Stimulated activated CD8-positive, alpha-beta memory T cell treated with anti-CD3 and anti-CD28 coated beads, Interleukin-12 subunit alpha, Interleukin-12 subunit beta, amount 100 ng/mL, for 4 hours (primary cell): ENCODE measurements at places on chromosomes 11 and 22.

DNA sequence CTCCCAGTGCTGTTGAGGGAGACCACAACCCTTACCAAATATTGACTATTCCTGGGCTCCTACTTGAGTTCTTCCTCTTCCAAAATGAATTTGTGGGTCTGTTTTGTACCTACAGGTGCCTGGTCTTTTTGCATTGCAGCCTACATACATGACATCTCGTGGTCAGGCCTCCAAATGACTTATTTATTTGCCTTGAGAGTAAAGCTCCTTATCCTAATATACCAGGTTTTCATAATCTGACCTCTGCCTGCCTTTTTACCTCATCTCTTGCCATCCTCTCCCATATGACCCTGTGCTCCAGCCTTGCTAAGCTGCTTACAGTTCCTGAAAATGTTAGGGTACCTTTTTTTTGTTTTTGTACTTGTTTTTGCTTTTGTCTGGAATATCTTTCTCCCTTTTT lies 130.4 kb downstream of the UVRAG start:
- no peak for DNase-seq

GRCh38 chr11:92225125-92225567 lies 528 bp downstream of the FAT3 start:
- no peak for DNase-seq

- no peak for DNase-seq
Observed at GRCh38 chr11:113681711-113682413, 24.2 kb downstream of the TMPRSS5 start.

- DNase-seq, result no peak
Observed at GRCh38 chr11:106400949-106401570, 323.6 kb downstream of the AASDHPPT start.

DNA sequence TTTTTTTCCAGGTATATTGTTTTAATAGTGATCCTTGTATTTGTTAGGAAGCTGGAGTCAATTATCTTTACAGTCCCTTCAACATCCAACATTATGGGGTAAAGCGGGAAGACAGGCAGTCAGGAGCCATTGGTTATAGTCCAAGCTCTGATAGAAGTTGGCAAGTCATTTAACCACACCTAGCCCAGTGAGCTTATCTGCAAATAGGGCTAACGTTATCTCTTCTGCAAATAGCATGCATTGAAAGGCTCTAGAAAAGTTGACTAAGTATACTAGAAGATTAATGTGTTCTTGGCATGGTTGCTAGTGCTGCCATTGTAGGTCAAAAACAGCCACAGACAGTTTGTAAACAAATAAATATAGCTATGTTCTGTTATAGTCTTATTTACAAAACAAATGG lies 520.7 kb downstream of the OPCML start:
- DNase-seq, result no peak

GRCh38 chr22:16922706-16923105 lies 85.3 kb downstream of the GAB4 start:
- DNase-seq, result no peak

DNA sequence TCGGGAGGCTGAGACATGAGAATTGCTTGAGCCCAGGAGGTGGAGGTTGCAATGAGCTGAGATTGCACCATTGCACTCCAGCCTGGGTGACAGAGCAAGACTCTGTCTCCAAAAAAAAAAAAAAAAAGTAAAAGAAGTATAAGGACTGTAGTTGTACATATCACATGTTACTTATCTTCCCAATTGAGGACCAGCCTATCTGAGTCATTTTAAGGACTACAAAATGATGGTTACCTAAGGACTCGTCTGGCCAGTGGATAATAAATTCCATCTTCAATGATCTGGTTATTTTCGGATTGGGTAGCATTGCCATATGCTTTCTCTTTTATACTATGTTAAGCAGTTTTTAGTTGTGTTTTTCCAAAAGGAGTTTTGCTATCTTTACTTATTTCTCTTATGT lies 55.3 kb downstream of the PPFIA1 start:
- no peak for DNase-seq

GRCh38 chr11:68977781-68978625 lies 2.8 kb downstream of the MRGPRD start:
- DNase-seq, result no peak

DNA sequence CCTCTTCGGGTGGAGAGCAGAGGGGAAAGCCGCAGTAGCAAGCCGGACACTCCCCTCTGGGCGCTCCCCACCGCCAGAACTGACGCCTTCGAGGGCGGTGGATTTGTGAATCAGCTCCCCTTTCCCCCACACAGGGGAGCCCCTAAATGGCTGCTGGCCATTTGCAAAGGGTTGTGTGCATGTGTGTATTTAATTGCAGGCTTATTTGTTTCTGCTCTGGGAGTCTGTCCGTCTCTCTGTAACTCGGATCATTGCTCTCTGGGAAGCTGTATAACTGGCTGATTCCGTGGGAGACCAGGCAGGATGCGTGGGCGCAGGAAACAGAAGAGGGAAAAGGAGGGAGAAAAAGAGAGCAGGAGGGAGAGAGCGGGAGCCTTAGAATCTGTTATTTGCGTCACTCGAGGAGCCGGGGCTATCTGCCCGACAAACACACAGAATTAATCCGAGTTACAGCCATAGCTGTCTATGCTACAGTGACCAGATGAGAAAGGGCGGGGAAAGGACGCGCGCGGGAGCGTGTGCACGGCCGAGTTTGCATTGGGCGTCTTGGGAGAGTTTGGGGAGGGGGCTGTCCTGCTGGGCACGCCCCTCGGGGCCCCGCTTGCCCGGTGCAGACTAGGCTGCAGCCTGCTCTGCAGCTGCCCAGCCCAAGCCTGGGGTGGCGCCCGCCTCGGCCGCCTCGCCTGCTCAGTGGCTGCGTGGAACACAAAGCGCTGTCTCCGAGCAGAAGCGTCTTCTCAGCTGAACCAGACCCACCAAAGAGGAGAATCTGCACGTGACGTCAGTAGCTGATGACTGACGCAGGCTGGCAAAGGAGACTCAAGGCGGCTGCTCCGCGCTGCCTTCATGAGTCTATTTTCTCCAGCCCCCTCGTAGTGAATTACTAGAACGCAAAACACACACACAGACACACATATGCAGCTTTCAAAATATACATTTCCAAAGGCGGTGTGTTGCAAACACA lies 105.3 kb upstream of the HSD17B12 start:
- no peak for DNase-seq

DNA sequence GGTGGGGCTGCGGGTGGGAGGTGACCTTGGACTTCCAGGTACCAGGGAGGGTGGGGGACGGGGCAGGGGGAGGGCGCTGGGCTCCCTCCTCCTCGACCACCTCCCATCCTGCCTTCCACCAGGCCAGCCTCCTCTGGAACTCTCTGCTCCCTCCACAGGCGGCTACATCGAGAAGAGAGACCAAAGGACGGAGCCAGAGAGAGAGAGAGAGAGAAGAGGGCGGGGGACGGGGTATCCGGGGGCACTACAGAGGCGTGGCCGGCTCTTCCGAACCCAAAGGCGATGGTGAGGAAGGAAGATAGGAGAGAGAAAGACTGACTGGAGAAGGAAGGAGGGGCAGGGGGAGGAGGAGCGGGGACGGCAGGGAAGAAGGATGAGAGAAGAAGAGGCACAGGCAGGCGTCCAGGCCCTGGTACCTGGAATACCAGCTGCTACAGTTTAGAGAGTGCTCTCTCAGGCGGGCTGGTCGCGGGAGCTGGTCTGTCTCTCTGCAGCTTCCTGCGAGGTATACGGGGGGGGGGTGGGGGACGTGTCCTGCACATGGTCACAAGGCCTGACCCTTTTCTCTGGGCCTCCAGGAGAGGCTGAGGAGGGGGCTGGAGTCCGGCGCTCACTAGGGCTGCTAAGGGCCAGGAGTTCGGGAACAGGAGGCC lies 38.0 kb downstream of the IGSF9B start:
- no peak for DNase-seq

DNA sequence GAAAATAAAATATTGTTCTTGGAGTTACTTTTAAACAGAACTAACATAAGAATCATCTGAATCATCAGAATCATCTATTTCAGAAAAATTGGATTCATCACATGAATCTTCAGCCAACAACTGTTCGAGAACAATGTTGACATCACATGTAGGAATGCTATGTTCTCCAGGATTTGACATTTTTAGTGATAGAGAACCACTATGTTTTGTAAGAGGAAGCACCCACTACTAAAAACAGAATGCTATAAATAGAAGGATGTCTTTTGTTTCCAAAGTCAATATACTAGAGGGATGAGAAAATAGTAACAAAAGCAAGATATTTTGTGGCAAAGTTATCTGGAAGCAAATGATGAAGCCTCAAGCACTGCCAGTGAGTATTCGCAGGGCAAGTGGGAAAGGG lies 263.4 kb upstream of the DDI1 start:
- no peak for DNase-seq

- DNase-seq, result no peak
Observed at GRCh38 chr11:121240650-121241303, 51.8 kb upstream of the SC5D start.

- no peak for DNase-seq
Observed at GRCh38 chr22:34993548-34993947, 72.4 kb upstream of the ISX start.
